ENCODE measurements at places on chromosomes 2 and 18.

DNA sequence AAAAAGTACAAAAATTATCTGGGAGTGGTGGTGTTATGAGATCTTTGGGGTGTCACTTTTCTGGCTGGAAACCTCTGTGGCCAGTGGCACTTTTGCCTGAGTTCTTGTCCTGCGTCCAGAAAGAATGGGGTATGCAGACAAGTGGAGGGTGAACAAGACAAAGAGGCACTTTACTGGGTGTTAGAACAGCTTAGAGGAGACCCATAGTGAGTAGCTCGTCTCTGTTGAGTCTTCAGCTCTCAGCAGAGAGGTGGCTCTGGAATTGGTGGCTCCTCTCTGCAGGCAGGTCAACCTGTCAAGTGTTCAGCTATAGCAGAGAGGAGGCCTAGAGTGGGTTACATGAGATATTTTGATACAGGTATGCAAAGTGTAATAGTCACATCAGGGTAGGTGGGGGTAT, 26.1 kb downstream of the CRYGD start:
- DNase-seq = no peak

GRCh38 chr18:48290162-48290926, 118.8 kb downstream of the ZBTB7C start:
- no peak for DNase-seq

GRCh38 chr2:38572167-38572566, 30.6 kb downstream of the HNRNPLL start:
- no peak for DNase-seq

DNA sequence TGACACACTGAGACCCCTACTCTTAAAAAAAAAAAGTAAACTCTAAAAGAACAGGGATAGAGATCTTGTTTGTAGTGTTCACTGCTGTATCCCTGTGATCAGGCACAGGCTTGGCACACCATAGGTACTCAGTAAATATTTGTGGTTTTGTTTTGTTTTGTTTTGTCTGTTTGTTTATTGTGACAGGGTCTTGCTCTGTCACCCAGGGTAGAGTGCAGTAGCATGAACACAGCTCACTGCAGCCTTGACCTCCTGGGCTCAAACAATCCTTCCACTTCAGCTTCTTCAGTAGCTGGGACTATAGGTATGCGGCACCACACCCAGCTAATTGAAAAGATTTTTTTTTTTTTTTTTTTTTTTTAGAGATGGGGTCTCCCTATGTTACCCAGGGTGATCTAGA, 3.4 kb downstream of the FKBP1B start:
- no peak for DNase-seq
